ENCODE measurements at places on chromosomes 6 and 20. TPM values are rescaled to one million over a fixed set of nuclear protein-coding genes. Genes with fewer than 3 reads are reported as not detected.

GRCh38 chr6:145086197-145086596, 649.1 kb downstream of the EPM2A start:
- no peak for DNase-seq

GRCh38 chr6:9761220-9761619, 653.7 kb downstream of the TFAP2A start:
- no peak for DNase-seq

- DNase-seq = no peak
Measured at GRCh38 chr6:126722411-126722810, 382.5 kb downstream of the CENPW start.

The RCAN2 gene
- total RNA-seq = 69.6 TPM

The TPD52L1 gene
- total RNA-seq = 51.7 TPM
